ENCODE measurements at places on chromosomes 4 and X. TPM values are rescaled to one million over a fixed set of nuclear protein-coding genes. Genes with fewer than 3 reads are reported as not detected.
A peak's percentile ranks its signal among the peaks of the same experiment; 100 is the strongest.

DNA sequence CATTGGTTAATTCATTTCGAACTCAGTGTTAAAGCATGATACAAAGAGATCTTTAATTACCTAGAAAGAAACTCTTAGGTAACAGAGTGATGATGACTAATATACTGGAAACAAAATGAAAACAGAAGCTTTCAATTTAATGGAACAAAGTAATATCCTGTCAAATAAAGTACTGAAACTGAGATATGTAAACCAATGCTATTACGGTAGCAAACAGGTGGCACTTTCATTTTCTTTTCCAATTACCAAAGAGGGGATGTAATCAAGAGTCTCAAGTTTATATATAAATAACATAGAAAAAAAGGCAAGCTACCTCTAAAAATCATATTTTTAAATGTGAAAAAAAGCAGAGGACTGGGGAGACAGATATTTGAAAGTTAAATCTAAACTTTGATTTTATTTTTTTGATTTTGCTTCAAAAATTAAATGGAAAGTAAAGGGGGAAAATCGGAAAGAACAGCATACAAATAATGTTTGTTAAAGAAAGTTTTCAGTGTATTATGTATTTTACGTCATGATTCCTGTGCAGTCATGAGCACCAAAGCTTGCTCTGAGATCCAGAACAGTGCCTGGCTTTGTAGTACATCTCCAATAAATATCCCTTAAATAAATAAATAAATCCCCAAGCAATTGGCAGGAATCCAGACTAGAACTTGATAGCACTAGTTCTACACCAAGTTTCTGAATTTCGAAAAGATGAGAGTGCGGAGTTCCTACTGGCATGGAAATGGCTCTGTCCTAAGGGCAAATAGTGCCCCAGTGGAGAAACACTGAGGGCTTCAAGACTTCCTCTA is 25.0 kb upstream of the RAPGEF2 start:
- no peak for DNase-seq
- no peaks in the 10 kb centered on the region for H3K4me1 ChIP-seq
- no peak overlapping the region for H3K4me3 ChIP-seq
- no peaks in the 10 kb centered on the region for H3K27me3 ChIP-seq
- no peak overlapping the region for H3K27ac ChIP-seq

- no peak overlapping the region for H3K27ac ChIP-seq
- H3K27me3 ChIP-seq = peaks cover 3% of the 10 kb centered on the region
- H3K4me3 ChIP-seq = no peak overlapping the region
- peaks cover 12% of the 10 kb centered on the region for H3K4me1 ChIP-seq
- peak; percentile 4 for DNase-seq
- H3K36me3 ChIP-seq = no peaks in the 10 kb centered on the region
These were observed 23.2 kb upstream of the MXD4 start for GRCh38 chr4:2284934-2285612.

GRCh38 chrX:112056476-112056875 is 26.1 kb downstream of the TRPC5 start:
- H3K4me3 ChIP-seq = no peak overlapping the region
- H3K4me1 ChIP-seq = no peaks in the 10 kb centered on the region
- H3K36me3 ChIP-seq = no peaks in the 10 kb centered on the region
- H3K27me3 ChIP-seq = peaks cover 23% of the 10 kb centered on the region

GRCh38 chr4:182492423-182492822 is 249.2 kb downstream of the TENM3 start:
- no peak for DNase-seq
- no peak overlapping the region for H3K4me3 ChIP-seq
- H3K4me1 ChIP-seq = peaks cover 21% of the 10 kb centered on the region
- no peaks in the 10 kb centered on the region for H3K27me3 ChIP-seq
- peak overlapping the region; percentile 44 for H3K27ac ChIP-seq

DNA sequence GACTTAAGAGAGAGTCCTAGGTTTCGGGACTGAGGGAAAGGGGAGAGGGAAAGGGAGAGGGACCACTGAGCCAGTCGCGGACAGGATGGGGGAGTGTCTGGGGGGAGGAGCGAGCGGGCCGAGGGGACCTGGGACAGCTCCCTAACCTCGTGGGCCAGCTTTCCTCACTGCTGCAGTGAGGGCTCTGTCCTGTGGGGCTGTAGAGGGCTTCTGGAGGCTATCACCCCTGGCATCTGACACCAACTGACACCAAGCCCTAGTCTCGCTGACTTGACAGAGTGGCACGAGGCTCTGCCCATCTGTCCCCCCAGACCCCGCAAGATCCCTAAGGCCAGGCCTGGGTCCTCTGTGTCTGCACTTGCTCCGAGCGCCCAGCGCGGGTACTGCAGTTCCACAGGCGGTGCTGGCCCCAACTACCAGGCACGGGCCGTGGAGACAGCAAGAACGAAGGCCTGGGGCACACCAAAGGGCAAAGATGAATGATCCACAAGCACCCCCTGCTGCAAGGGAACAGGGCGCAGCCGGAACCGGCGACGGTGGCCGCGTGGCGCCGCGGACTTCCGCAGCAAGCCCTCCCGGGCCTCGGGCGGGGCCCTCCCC is 465 bp downstream of the HAUS7 start:
- DNase-seq = no peak
- peaks cover 6% of the 10 kb centered on the region for H3K4me1 ChIP-seq
- H3K4me3 ChIP-seq = peak overlapping the region; percentile 75
- peak overlapping the region; percentile 61 for H3K27ac ChIP-seq
- H3K36me3 ChIP-seq = no peaks in the 10 kb centered on the region

DNA sequence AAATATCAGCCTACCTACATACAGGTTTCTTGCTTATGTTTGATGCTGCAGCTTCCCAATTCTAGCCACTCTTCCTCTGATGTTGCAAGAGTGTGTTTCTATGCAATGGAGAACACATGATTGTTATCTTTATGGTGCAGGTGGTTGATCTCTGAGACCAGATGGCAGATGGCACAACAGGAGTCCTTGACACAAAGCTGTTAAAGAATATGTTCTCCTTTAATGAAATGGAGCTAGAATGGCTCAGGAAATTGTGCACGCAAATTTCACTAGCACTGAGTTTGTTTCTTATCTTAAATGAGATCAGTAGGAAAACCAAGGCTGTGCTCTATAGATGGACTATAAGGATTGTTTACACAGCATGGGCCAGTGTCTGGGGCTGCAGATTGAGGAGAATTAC is 29.9 kb upstream of the TTC29 start:
- H3K27me3 ChIP-seq = no peaks in the 10 kb centered on the region
- DNase-seq = no peak
- H3K36me3 ChIP-seq = no peaks in the 10 kb centered on the region
- H3K4me3 ChIP-seq = no peak overlapping the region
- H3K4me1 ChIP-seq = peaks cover 4% of the 10 kb centered on the region

DNA sequence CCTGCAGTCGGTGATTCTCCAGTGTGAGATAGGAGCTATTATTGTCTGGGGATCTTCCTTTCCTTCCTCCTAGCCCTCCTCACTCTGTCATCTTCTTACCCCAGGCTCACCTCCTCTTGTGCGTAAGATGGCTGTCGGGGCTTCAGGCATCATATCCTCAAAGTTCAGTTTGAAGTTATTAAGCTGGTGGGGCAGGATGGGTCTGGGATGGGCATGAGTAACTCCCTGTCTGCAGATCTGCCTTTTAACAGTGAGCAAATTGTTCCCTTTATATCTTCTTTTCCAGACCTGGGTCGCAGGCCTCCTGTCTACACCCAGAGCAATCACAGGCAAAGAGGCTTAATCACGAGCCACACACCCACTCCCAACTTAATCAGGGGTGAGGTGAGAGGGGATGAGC is 900 bp upstream of the MTMR1 start:
- peak overlapping the region; percentile 91 for H3K27ac ChIP-seq
- peaks cover 30% of the 10 kb centered on the region for H3K4me1 ChIP-seq
- no peak for DNase-seq
- no peaks in the 10 kb centered on the region for H3K27me3 ChIP-seq

DNA sequence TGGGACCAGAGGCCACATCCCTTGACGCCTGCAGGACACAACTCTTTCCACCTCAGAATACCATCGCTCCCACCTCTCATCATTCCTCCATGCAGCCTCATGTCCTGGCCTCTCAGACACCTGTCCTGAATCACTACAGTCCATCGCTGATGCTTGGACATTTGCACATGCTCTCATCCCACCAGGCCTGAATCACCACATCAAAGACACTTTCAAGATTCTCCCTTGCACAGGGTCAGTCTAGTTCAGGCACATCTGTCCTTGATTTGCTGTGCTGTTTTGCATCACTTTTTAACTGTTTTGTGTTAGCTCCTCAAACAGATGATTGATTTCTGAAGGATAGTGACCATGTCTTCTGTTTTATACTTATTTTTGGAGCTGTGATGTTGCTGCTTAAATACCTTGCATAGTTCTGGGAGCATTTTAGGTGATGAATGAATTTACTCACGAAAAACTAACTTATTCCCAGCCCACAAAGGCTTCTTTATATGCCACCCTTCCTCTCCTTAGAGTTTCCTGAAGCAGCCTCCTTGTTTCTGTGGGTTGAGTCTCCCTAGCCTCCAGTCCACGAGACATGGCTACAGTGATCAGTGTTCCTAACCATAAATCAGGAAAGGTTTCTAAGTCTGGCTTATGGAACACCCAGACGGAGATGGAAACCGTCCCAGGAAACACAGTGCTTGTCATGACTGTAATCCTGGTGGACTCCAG is 2.6 kb downstream of the FAM114A1 start:
- peak overlapping the region; percentile 28 for H3K27ac ChIP-seq
- no peaks in the 10 kb centered on the region for H3K27me3 ChIP-seq
- H3K36me3 ChIP-seq = peaks cover 26% of the 10 kb centered on the region
- peak overlapping the region; percentile 47 for H3K4me3 ChIP-seq
- peaks cover 28% of the 10 kb centered on the region for H3K4me1 ChIP-seq

DNA sequence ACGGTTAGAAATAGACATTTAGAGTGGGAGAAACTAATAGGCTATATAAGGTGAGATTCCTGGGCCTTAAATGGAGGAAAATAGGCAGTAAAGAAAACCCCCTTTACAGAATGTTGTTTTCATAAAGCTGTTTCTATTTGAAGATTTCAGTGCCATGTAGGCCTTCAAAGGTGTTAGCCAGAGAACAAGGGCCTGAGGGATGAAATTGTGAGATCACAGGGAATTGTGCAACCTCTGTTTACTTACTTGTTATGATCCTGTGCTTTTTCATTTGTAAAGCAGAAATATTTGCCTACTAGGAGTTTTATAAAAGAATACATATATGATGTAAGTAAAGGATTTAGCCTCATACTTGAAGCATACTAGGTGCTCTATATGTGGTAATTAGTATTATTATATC is 272.9 kb upstream of the ARX start:
- no peak overlapping the region for H3K27ac ChIP-seq
- no peaks in the 10 kb centered on the region for H3K36me3 ChIP-seq
- no peak for DNase-seq
- no peaks in the 10 kb centered on the region for H3K4me1 ChIP-seq
- no peak overlapping the region for H3K4me3 ChIP-seq

DNA sequence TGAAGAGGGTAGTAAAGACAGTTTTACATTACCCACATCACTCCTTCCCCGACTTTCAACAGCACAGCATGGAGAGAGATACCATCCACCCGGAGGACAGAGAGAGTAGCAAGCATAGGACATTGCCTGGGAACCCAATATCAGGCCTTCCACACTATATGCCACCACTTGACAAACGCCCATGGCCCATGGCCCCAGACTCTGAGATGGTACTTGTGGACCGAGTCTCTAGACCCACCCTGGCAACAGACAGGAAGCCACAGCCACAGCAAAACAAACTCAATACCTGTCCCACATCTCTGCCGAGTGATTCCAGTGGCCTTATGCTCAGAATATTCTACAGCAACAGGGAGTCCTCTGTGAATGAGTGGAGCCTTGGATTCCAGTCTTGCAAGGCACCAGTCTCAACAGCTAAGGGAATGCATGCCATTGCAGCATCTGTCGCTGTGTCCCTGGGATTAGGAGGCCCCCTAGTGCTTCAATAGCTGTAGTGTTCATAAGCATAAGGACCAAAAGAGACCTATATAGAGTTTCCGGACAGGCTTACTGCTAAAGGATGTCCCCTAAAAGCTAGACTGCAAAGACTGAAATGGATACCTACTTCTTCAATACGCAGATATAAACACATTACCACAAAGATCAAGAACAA is 14.7 kb upstream of the CT55 start:
- H3K27ac ChIP-seq = no peak overlapping the region
- no peak for DNase-seq
- H3K4me3 ChIP-seq = no peak overlapping the region
- H3K36me3 ChIP-seq = no peaks in the 10 kb centered on the region

The NPFFR2 gene
- total RNA-seq = not detected

The SPATA4 gene
- 0.20 TPM for total RNA-seq

The NALF2 gene
- 0.11 TPM for total RNA-seq

The RIPPLY1 gene
- total RNA-seq = not detected

The SCRG1 gene
- total RNA-seq = 0.47 TPM
